Stimulated activated naive CD8-positive, alpha-beta T cell treated with anti-CD3 and anti-CD28 coated beads, Interleukin-15, amount 100 ng/mL, for 72 hours (primary cell): ENCODE measurements at places on chromosomes 7 and 10.
A peak's percentile ranks its signal among the peaks of the same experiment; 100 is the strongest.

DNA sequence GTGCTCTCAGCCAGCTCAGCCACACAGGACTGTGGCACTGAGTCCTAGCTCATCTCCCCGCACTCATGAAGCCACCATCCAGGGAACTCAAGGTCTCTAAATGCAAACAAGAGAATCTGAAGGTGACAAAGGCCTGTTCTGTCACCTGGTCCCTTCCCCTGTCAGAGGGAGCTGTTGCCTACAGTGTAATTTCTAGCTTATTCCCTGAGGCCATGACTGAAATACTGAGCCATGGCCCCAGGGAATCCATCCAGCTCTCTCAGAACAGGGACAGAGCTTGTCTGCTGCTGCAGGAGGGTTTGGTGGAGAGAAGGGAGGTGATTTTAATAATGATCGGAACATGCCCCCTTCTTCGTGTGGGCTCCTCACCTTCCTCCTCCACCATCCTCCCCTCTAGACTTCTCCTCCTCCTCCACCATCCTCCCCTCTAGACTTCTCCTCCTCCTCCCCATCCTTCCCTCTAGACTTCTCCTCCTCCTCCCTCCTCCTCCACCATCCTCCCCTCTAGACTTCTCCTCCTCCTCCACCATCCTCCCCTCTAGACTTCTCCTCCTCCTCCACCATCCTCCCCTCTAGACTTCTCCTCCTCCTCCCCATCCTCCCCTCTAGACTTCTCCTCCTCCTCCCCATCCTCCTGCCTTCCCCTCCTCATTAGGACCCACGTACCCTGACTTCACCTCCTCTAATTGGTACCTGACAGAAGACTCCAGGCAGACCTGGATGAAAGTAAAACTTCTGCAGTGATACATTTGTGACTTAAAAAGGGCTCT lies 338.0 kb upstream of the MKI67 start:
- peak; percentile 28 for DNase-seq

- no peak for DNase-seq
These were observed 144.7 kb upstream of the PDE1C start for GRCh38 chr7:32214913-32215312.

- DNase-seq: no peak
These were observed 332.7 kb upstream of the PFKP start for GRCh38 chr10:2734603-2735002.

DNA sequence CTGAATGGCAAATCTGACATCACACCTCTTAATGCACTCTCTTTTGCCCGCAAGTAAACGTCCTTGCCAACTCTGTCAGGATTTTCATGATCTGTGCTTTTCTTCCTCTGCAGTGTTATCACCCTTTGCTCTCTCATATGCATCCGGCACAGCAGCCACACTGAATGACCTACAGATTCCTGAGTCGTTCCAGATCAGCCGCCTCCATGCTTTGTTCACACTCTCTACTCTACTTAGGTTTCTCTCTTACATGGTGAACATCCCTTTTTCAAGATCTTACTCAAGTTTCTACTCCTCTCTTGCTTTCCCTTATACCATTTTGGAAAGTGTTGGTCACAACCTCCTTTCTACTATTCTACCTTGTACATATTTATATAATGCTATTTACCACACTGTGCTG lies 127.7 kb upstream of the AOAH start:
- no peak for DNase-seq

- DNase-seq: no peak
These were observed 467.1 kb downstream of the SDK1 start for GRCh38 chr7:3767917-3768777.

DNA sequence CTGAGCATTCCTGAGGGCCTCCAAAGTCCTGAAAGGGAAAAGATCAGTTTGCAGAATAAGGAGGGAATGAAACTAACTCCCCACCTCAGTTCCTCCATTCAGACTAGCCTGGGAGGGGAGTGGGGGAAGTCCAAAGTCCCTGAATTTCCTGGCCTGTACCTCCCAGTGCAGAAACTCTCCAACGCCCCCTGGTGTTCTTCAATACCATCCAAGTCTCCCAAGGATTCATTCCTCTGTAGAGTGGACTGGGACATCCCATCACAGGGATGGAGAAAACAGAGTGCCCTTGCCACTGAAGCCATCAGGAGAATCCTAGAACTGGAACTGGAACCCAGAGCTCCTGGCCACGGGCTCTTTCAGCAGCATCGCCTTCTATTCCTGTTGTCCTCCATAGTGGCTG lies 1.6 kb upstream of the COL13A1 start:
- DNase-seq: no peak

- DNase-seq: no peak
These were observed 58.0 kb downstream of the LCOR start for GRCh38 chr10:96890172-96890513.

DNA sequence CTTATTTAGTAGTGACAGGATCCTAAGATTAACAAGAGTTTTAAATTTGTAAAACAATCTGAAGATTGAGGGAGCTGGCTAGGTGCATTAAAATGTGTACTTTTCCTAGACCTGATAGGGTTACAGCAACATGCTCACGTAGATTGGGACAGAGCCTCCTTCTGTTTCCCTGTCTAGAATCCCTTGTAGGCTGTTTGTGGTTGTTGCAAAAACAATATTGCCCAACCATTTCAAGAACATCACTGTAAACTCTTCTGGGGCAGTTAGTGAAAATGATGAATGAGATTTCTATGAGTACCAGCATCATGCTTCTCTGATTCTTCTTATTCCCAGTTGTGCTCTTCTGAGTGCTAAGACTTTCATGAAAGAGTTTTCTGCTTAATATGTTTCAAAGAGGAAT lies 14.7 kb upstream of the CPED1 start:
- DNase-seq: no peak

GRCh38 chr10:11846542-11846941 lies 23.4 kb downstream of the PROSER2 start:
- DNase-seq: no peak

DNA sequence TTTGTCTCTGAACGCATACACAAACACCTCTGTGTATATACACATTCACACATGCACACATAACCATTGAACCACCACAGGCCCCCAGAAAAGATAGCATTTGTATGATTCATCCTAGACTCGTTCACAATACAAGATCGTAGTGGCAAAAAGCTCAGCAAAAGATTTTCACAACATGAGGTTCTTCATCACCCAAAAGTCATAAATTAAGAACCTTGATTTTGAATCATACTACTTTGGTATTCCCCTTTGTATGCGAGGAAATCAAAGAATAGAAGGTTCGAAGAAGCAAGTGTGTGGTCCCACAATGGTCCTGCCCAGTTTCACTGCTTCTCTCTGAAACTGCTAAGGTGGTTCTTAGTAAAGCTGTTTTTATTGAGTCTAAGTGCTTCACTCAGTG lies 200.7 kb downstream of the CELF2 start:
- peak; percentile 64 for DNase-seq

- no peak for DNase-seq
These were observed 77.9 kb upstream of the ADO start for GRCh38 chr10:62726638-62727037.

DNA sequence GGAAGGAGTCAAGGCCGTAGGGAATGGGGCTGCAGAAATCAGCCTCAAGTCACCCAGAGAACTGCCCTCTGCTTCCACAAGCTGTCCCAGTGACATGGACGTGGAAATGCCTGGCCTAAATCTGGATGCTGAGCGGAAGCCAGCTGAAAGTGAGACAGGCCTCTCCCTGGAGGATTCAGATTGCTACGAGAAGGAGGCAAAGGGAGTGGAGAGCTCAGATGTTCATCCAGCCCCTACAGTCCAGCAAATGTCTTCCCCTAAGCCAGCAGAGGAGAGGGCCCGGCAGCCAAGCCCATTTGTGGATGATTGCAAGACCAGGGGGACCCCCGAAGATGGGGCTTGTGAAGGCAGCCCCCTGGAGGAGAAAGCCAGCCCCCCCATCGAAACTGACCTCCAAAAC lies 50.2 kb upstream of the PDCD4 start:
- no peak for DNase-seq

- DNase-seq: no peak
These were observed 238.7 kb downstream of the CDK14 start for GRCh38 chr7:90834771-90835170.

- DNase-seq: no peak
These were observed 1.7 kb downstream of the ARF5 start for GRCh38 chr7:127589896-127590295.

GRCh38 chr10:20936396-20936795 lies 39.3 kb upstream of the NEBL start:
- no peak for DNase-seq

DNA sequence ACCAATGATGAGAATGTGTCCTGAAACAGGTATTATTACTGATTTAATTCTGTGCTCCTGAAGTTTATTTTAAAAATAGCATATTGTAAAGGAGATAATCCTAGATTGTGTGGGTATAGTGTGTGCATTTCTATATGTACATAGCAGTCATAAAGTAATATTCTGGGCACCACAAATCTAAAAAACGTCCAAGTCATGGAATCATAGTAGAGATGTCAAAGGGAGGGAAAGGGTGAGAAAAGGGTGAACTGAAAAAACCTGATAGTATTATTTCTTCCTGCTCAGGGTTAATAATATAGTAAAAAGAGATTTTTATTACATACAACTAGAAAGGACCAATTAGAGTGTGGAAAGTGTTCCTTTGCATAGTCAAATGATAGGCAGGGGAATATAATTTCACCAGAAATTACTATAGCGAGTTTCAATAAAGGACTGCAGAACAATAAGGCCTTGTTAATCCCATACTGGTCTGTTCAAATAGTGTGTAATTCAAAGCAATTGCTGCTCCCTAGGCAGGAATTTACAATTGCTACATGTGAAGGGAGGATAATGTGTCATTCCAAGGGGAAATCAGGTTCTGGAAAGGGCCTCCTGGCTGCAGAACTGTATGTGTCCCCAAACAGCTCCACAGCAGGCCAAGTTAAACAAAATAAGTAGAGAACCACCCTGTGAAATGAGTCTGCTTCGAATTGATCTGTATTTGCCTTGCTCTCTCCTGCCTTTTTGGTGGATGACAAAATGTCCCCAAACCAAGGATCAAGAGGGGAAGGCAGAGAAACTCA lies 42.5 kb upstream of the KMT2E start:
- no peak for DNase-seq

GRCh38 chr7:13106513-13106912 lies 419.1 kb downstream of the ARL4A start:
- DNase-seq: no peak

- no peak for DNase-seq
These were observed 302.4 kb upstream of the NFE2L3 start for GRCh38 chr7:25849500-25850184.

GRCh38 chr7:49639068-49639593 lies 134.3 kb upstream of the VWC2 start:
- no peak for DNase-seq

DNA sequence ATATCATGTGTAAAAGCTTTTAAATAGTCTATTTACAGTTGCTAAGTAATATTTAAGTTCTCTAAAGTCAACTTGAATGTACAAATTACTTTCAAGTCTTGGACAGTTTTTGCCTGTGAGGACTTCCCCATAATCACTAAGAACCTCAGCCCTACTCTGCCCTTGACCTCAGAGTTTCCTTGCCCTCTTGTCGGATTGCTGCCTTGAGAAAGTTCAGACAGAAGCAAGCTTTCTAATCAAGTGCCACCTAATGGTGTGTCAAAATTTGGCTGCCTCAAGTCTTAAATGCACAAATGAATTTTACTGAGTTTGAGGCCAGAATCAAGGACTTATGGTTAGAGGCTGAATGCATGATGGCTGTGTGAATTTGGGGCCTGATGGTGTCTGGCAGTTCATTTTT lies 88.3 kb upstream of the KAT6B start:
- no peak for DNase-seq

GRCh38 chr10:90743291-90743690 lies 114.5 kb downstream of the HTR7 start:
- DNase-seq: no peak

GRCh38 chr7:30116771-30117170 lies 18.0 kb upstream of the MTURN start:
- no peak for DNase-seq

DNA sequence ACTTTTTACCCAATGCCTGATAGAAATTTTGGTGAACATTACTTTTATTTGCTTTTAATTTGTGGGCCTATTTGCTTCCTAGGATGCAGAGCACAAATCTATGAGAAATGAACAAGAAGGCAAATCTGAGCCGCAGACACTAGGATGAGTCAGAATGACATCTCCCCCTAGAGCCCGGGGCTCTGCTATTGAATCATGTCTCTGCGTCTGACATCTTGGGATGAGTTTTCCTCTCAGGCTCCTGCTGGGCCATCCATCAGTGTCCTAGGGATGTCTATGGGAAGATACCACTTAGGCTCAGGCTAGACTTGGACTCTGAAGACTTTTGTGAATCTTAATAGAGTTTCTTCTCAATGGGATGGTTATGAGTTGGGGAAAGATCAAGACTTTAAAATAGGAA lies 157.3 kb upstream of the MTPN start:
- DNase-seq: no peak

- no peak for DNase-seq
These were observed 7.7 kb downstream of the NPC1L1 start for GRCh38 chr7:44533301-44534055.

DNA sequence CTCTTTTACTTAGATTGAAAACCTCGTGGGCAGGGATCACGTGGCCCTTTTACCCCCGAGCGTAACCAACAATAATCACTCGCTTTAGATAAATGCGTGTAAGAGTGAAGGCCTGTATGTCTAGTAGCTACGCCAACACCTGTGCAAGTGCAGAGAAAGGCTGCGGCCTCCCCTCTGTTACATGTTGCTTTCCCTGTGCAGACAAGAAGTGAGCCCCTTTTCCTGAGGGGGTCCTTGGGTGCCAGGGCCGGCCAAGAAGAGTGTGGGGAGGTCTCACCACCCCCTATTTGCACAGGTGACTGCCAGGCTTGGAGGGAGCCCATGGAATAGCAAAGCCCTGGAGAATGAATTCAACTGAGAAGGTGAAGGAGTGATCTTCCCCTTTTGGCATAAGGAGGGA lies 35.6 kb upstream of the CNPY1 start:
- DNase-seq: no peak

- no peak for DNase-seq
These were observed 246.1 kb upstream of the PLXDC2 start for GRCh38 chr10:19570120-19570519.

- DNase-seq: no peak
These were observed 5.8 kb upstream of the ALOX5 start for GRCh38 chr10:45368181-45368580.

DNA sequence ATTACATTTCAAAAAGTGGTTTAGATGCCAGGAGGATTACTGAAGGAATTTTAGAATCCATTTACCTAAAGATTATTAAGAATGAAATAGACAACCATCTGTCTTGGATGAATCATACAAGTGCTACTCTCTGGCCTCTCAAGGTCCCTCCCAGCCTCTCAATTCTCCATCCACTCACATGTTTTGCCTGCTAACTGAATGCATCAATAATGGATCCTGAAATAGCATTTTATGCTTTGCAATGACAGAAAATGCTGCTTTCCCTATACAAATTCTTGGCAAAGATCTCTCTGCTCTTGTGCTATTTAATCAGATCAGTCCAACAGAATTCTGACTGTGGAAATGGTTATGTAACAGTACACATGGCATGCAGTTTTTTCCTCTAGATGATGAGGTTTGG lies 68.1 kb downstream of the HBP1 start:
- no peak for DNase-seq

DNA sequence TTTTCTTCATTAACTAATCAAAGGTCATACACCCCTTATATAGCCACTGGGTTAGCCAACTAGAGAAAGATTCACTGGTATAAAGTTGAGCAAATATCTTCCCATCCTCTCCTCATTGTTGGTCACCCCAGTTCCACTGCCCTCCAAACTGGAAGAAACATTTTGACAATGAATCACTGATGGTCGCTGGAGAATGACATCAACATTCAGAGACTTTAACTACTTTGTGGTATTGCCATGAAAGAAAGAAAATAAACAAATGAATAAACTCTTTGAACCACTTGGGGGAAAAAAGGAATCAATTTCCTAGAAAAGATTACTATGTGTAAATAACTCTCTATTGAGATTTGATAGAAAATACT lies 23.4 kb downstream of the HYCC1 start:
- no peak for DNase-seq
